ENCODE measurements at places on chromosomes 4 and X. TPM values are rescaled to one million over a fixed set of nuclear protein-coding genes. Genes with fewer than 3 reads are reported as not detected.

The MAGEA10 gene
- total RNA-seq, result 0.05 TPM

The SEC31A gene
- 77.9 TPM for total RNA-seq

The ERCC6L gene
- 15.0 TPM for total RNA-seq

The AMTN gene
- total RNA-seq, result not detected

The SPATA4 gene
- 0.17 TPM for total RNA-seq

The SLC7A11 gene
- total RNA-seq, result 20.9 TPM

The CXCL9 gene
- not detected for total RNA-seq

The SYNPO2 gene
- 1.0 TPM for total RNA-seq

The MAGEA2 gene
- 0.07 TPM for total RNA-seq

The GNRHR gene
- total RNA-seq, result not detected

The ZFYVE28 gene
- total RNA-seq, result 2.6 TPM

Measured in A549 treated with Hydrocortisone at 1 μM for 4 hours (cell line).